Activated CD4-positive, alpha-beta T cell treated with anti-CD3 and anti-CD28 coated beads for 36 hours (primary cell): ENCODE measurements at places on chromosomes 5 and 9.
A peak's percentile ranks its signal among the peaks of the same experiment; 100 is the strongest.

- DNase-seq: no peak
Measured at GRCh38 chr9:81191222-81191621, 498.1 kb downstream of the TLE1 start.

GRCh38 chr9:136493567-136493971 is 10.7 kb upstream of the SEC16A start:
- DNase-seq: no peak

- no peak for DNase-seq
Measured at GRCh38 chr9:83960991-83961390, 19.0 kb downstream of the HNRNPK start.

GRCh38 chr5:60960591-60960990 is 15.6 kb downstream of the NDUFAF2 start:
- DNase-seq: peak; percentile 12

- no peak for DNase-seq
Measured at GRCh38 chr5:74763504-74763903, 3.4 kb downstream of the GFM2 start.
